NCI-H2081 (cell line): ENCODE measurements at places on chromosomes 11 and 22.

GRCh38 chr11:12995188-12995587, 13.9 kb upstream of the RASSF10 start:
- DNase-seq = no peak

GRCh38 chr22:29078036-29078868, 5.4 kb downstream of the KREMEN1 start:
- DNase-seq = no peak

DNA sequence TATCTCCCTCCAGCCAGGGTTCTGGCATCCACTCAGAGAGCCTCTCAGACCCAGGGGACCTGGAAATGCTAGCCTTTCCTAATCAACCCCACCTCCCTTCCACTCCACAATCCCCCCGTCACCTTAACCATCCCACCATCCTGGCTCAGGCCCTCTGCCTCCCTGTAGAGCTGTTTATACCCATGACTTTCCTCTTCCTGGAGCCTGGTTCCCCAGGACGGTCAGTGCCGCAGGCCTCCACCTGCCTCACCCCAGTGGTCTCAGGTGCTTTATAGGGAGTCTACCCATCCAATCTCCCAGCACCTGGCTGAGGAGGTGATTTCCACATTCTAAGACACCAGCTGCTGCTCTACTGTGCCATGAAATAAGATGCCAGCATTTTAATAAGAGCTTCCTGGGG, 1159.5 kb downstream of the TBC1D22A start:
- DNase-seq = no peak

DNA sequence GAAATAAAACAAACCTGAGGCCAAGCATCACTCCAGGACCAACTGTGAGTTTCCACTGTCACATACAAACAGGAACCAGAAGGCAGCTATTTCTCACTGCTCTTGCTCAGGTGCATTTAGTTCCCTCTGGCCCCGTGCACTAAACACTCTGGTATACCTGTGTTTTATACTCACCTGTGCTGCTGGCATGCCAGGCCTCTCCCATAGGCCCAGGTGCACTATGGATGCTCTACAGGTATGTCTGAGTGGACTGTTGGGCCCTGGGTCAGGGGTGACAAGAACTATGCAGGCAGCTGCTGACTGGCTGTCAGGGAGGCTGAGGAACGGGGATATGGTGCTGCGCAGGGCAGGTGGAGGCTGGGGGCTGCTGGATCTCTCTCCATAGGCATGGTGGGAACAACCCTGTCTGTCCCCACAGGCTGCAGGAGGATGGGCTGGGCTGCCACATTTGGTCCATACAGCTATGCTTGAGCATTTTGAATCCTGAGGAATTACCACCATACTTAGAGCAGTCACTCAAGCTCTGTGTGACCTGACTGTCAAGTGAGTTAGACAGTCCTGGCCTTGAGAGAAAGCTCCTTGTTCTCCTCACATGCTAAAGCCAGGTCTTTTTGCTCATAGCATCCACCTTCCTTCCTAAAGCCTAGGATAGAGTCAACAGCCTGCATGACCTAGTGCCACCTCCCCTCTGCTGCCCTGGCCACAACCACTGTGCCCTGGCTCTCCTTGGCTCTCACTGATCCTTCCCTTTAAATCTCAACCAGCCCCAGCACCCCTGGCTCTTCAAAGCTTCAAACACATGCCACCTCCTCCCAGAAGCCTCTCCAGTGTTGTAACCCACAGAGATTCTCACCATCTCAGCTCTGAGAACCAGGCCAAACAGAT, 72.9 kb downstream of the C11orf58 start:
- DNase-seq = no peak

DNA sequence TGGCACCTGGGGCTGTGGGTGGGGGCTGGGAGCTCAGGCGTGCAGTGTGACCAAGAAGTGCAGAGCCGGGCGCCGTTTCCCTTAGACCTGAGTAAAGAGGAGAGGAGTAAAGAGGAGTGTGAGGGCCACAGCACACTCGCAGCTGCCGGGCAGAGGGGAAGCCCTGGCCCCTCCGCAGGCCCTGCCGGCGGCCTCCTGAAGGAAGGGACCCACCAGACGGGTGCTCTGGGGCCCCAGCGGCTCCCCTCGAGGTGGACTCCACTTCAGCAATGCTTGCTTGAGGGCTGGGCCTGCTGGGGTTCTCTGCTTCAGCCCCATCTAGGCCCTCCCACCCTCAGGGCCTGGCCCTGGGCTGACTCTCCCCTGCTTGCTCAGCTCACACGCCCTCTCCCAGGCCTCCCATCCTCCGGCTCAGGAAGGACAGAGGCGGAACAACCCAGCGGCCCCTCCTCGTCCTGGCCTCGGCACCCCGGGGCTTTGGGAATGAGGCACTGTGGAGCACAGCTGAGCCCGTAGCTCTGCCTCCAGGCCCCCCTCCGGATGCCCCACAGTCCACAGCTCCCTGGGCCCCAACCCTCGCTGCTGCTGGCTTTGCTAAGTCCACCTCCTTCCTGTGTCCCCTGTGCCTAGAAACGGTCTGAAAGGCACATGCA, 1198.7 kb downstream of the BRD1 start:
- DNase-seq = no peak
